ENCODE measurements at places on chromosomes 2 and 18.

DNA sequence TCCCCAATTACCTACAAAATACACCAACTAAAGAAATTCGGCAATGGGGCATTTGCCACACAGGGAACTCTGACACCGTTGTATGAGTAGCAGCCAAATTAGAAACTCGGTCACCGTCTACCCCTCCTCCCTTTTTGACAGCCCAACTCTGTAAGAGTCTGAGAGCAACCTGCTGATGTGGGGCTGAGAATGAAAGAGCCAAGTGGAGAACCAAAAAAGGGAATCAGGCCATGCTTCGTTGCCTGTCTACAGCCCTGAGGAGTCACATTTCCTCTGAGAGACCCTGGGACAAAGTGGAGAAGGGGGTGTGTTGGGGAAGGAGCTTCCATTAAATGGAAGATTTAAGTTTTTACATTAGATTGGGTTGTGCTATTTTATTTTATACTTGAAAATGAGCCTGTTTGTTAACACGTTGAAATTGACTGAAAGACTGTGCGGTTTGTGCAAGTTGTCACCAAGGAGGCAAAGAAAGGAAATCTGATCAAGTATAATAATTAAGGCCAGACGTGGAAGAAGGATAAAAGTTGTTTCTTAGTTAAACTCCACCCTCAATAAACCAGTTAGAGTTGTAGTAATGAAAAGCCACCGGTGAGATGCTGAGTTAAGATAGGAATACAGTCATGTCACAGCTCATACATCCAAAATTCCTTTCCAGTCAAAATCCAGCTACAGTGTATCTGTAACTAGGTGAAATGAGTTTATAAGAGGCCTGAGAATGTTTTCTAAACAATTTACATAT is 131.7 kb upstream of the CREB1 start:
- no peak for DNase-seq

- no peak for DNase-seq
Measured at GRCh38 chr2:202221873-202222272, 16.5 kb downstream of the SUMO1 start.

DNA sequence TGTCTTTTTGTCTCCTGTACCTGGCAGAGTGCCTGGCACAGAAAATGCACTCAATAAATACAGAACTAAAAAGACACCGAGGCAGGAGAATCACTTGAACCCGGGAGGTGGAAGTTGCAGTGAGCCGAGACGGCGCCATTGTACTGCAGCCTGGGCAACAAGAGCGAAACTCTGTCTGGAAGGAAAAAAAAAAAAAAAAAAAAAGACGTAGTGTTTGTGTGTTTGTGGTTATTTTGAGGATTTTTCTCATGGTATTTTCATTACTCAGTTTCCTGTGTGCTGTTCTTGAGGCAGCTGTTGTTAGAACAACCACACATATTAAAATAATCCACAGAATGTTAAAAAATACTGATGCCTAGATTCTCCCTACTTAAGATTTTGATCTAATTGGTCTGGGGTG is 519.2 kb upstream of the SPHKAP start:
- DNase-seq = no peak

- no peak for DNase-seq
Measured at GRCh38 chr2:25816249-25816648, 62.0 kb downstream of the ASXL2 start.

GRCh38 chr2:2788076-2788475 is 457.0 kb upstream of the MYT1L start:
- DNase-seq = no peak

GRCh38 chr18:906416-907114 is 1.9 kb downstream of the ADCYAP1 start:
- DNase-seq = no peak

GRCh38 chr2:172806493-172806892 is 70.8 kb downstream of the RAPGEF4 start:
- DNase-seq = no peak

DNA sequence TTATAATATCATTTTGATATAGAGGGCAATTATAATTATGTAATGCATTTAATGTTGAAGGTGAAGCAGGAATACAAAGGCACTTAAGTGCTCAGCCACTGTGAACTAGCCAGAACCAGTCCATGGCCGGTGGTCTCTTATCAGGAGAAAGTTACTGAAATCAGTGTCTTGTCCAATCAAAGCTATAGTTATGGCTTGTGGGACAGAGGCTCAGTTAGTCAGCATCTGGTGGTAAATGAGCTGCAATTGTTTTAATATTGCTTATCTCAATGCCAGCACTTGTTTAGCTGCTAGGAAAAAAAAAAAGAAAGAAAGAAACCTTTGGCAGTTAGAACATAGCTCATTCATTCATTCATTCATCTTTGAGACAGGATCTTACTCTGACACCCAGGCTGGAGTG is 3.8 kb upstream of the ALS2 start:
- DNase-seq = no peak

GRCh38 chr2:43526994-43527393 is 68.8 kb downstream of the THADA start:
- no peak for DNase-seq

DNA sequence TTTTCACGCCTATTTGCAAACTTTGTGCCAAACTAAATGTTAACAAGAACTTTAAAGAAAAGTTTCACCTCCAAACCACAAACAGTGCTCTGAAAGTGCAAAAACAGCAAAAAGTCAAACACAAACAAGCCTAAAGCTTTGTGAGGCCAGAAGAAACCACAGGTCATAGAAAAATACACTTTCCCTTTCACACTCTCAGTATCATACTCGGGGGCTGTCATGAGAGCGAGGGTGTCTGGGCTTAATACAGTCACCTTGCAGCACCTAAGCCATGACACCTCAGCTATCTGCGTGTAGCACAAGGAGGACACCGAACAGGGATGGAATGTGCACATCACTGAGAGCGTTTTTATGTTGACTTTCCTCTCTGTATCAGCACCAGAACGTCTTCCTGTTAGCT is 26.6 kb upstream of the SEH1L start:
- DNase-seq = no peak

- DNase-seq = no peak
Measured at GRCh38 chr2:24754985-24755705, 38.0 kb downstream of the PTRHD1 start.

- DNase-seq = peak; percentile 9
Measured at GRCh38 chr2:26605195-26605998, 35.8 kb downstream of the CIB4 start.

GRCh38 chr18:55462652-55463051 is 125.3 kb downstream of the TCF4 start:
- no peak for DNase-seq

DNA sequence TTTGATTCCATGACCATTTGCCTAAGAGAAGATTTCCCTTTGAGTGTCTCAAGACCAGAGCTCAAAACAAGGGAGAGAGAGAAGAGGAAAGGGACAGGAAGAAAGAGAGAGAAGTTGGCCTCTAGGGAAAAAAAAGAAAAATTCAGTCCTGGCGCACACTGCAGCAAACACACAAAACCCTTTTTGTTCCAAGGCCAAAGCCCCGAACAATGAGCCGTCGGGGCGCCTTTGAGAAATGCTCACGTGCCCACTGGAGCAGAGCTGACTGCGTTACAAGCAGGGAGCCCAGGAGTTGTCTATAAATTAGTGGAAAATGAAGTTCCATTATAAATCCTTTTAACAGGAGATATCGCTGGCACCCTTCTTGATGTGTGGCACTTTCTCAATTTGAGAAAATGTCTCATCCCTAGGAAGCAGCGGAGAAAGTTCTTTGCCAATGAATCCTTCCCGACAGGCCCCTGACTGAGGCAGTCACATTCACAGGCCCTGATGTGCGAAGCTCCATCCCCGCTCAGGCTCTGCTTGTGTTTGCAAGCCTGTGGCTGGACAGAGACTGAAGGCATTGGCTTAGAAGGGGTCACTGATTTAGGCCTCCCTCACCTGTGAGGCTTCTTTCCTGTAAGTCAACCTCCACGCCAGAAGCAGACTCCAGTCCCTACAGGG is 32.1 kb upstream of the NCKAP5 start:
- DNase-seq = no peak

DNA sequence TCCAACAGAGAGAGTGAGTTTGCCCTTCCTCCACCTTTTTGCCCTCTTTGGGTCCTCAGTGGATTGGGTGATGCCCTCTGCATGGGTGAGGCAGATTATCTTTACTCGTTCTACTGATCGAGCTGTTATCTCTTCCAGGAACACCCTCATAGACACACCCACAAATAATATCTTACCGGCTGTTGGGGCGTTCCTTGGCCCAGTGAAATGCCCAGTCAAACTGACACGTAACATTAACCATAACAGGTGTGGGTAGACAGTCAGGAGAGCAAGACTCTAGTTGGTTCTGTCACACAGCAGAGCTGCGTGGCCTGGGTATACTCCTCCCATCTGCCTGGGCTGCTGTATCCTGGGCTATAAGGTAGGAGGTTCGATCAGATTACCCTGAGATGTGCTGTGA is 144.1 kb downstream of the AGAP1 start:
- no peak for DNase-seq

GRCh38 chr2:235333076-235333475 is 160.8 kb upstream of the AGAP1 start:
- no peak for DNase-seq

DNA sequence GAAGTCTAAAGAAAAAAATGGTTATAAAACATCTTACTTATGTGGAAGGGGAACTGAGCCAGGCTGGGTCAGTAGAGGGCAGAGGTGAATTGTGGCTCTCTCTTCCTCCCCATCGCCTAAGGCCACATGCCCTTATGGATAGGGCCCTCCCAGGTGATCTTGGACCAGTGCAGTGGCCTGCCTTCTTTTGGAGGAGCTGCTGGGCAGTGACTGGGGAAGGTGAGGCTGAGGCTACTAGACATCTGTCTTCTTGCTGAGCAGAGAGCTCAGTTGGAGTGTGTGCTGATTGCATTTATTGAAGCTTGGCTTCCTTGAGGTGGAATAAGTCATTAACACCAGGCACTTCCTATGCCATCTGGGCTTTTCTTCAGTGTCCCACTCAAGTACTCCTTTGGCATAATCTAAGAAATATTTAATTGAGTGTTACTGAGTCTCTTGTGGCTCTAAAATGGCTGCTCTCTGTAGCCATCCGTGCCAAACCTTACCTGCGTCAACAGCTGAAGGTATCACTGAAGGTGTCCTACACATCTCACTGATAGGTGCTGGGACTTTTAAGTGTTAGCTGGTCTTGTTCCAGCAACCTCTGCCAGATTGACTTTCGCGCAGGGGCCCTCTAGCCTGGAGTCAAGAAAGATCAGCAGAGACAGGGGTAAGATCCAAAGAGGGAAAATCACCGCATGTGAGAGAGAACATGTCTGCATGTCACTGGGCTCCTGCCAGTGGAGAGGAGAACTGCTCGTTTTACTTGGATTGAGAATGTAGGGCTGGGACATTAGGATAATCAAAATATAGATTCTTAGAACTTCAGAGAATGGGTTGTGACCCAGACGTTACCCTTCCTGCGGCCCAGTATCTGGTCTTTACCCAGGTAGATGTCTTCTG is 256.1 kb downstream of the LTBP1 start:
- no peak for DNase-seq

GRCh38 chr2:32780961-32781360 is 153.1 kb downstream of the TTC27 start:
- DNase-seq = no peak

- no peak for DNase-seq
Measured at GRCh38 chr2:33696234-33696633, 97.1 kb upstream of the FAM98A start.

GRCh38 chr2:160371251-160372009 is 122.2 kb downstream of the RBMS1 start:
- no peak for DNase-seq

DNA sequence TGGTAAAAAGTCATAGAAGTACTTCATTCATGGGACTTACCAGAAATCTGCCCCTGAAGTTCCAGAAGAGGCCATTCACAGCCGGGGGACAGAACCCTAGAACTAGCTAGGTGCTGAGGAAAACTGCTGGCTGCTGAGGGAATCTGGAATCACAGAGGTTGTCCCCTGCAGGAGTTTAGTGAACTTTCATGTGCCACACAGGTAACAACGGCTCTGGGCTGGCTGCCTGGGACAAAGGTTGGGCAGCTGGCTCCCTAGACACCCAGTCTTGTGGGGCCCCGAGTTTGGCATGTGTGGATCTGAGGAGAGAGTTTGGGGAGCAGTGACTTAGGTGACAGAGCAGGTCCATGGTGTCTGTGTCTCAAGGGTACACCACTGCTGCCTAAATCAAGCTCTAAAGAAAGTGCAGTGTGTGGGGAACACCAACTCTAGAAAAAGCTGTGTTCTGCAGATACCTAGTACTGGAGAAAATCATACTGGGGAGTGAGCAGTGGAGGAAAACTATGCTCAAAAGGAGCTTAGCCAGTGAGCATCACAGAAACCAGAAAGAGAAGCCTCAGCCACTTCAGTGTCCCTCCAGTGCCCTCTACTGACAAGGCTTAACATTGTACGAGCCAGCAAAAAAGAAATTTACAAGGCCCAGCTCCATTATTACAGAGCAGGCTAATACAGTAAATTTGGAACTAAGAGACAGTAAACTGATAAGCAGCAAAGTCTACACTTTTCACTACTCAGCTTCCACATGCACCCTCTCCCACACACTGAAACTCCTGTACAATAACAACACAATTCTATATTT is 15.2 kb downstream of the GALNT3 start:
- DNase-seq = no peak

GRCh38 chr18:54867131-54867530 is 38.9 kb downstream of the RAB27B start:
- DNase-seq = no peak

- no peak for DNase-seq
Measured at GRCh38 chr2:46400016-46400415, 79.3 kb upstream of the TMEM247 start.

GRCh38 chr2:191983591-191983990 is 136.7 kb upstream of the CAVIN2 start:
- DNase-seq = no peak

DNA sequence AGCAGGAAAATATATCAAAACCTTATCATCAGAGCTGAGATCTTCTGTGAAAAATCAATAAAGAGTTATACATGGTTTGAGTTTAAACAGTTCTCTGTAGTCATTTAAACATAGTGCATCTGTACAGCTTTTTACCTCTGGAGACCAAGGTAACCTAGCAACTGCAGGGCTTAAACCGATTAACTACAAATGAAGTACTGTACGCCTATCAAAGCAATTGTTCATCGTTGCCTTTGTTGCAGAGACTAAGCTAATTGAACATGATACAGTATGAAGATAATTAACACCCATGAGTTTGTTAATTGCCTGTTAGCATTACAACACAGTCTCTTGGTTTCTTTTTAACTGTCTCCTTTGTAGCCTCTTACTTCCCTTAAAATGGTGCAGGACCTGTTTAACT is 147.9 kb downstream of the LNPK start:
- no peak for DNase-seq

GRCh38 chr2:218807626-218808025 is 24.0 kb downstream of the PRKAG3 start:
- no peak for DNase-seq

- DNase-seq = no peak
Measured at GRCh38 chr18:6947338-6948030, 170.1 kb downstream of the LAMA1 start.

GRCh38 chr2:12442476-12442847 is 274.3 kb upstream of the TRIB2 start:
- DNase-seq = no peak

GRCh38 chr2:145141981-145142380 is 622.1 kb upstream of the ZEB2 start:
- DNase-seq = no peak

- no peak for DNase-seq
Measured at GRCh38 chr18:46424898-46425297, 232.1 kb downstream of the LOXHD1 start.

Measured in stimulated activated naive CD4-positive, alpha-beta T cell (primary cell).